ENCODE measurements at places on chromosomes 11 and 22.

GRCh38 chr11:95067841-95068219 is 1.1 kb downstream of the SRSF8 start:
- DNase-seq: no peak

- no peak for DNase-seq
These were observed 108.2 kb downstream of the BCR start for GRCh38 chr22:23288301-23289129.

GRCh38 chr11:85602526-85603213 is 24.5 kb downstream of the DLG2 start:
- DNase-seq: no peak

GRCh38 chr11:18064450-18065054 is 18.5 kb upstream of the TPH1 start:
- DNase-seq: no peak

GRCh38 chr22:49044091-49044490 is 783.6 kb downstream of the BRD1 start:
- DNase-seq: no peak

DNA sequence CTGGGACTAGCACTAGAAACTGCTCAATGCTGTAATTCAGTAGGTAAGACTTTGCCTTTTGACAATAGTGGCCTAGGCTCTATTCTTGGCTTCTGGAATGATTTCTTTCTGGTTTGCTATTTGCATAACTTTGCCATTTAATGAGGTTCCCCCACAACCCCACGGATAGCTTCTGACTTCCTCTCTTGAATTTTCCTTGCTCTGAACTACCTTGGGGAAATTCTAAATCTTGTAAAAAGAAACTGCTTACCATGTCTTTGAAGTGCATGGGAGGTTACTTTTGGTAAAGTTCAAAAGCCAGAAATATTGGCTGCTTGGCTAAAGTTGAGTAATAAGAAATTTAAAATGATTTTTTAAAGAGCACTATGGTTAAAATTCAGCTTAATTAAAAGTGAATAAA is 35.3 kb downstream of the CARD18 start:
- DNase-seq: no peak

DNA sequence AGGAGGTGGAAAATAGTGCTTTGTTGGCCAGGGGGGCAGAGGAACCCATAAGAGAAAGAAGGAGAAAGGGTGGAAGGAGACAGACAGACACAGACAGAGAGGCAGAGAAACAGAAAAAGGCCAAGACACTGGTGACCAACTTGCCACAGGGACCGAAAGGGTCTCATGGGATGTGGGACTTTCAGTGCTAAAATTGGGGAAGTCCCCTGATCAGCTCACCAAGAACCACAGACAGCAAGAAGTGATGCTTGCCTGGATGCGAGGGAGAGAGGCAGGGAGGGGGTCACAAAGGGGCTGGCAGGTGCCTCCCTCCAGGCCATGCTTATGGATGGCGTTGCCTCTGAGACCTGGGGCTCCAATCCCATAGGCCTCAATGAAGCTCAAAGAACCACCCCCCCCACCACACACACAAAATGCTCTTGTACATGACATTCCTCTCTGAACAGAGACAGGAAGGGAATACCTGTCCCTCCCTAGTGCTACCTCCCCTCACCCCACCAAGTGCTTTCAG is 413.4 kb downstream of the MN1 start:
- no peak for DNase-seq

- DNase-seq: no peak
These were observed 60.7 kb upstream of the MUC15 start for GRCh38 chr11:26632691-26633159.

DNA sequence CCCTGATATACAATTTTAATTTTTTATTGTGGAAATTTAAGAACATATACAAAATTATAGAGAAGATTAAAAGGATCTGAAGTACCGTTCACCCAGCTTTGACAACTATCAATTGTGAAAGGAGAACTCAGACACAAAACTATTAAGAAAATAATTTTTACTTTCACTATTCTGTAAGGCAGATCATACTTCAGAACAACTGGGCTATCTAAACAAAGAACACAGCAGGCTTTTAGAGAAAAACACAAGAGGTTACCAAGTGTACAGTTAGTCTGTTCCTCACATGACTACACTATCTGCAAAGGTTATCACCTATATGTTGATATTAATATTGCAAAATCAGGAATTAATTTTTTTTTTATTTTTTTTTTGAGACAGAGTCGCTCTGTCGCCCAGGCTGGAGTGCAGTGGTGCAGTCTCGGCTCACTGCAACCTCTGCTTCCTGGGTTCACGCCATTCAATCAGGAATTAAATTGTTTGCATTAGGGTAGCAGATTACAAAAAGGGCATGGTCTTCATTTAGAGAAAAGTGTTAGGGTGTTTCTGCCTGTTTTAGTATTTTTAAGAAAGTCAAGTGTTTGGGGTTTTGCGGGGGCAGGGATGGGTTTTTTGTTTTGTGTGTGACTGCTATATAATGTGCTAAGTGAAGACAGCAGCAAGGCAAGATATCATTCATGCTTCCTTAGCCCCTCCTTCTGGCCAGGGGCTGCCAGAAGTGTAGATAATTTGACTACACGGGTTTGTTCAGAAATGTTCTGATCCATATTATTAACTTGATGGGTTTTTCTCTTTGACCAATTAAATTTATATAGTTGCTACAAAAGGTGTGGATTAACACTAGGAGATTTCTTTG is 27.6 kb upstream of the SIK2 start:
- DNase-seq: no peak

DNA sequence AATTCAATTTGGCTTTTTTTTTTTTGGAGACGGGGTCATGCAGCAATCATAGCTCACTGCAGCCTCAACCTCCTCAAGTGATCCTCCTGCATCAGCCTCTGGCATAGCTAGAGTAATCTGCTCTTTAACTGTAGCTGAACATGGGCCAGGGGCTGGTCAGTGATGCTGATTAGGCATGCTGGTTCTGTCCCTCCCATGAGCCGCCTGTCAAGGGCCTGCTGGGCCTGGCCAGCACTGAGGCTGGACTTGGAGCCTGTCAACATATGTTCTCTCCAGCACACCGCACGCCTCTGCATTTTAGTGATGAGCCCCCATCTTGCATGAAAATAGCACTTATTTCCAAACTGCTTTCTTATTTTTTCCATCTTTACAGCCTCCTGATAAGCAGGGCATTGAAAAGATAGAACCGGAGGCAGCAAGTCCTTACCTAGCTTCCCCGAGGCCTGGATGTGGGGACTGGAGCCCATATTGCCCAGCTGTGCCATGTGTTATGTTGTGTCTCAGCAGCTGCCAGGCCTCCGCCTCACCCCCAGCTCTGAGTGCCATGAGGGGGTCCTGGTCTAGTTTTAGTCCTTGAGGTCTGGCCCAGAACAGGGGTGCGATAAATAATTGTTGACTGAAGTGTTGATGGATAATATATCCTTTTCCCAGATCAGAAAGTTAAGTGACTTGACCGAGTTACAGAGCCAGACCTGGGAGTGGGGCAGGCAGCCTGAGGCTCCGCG is 80.0 kb downstream of the CTTN start:
- no peak for DNase-seq

DNA sequence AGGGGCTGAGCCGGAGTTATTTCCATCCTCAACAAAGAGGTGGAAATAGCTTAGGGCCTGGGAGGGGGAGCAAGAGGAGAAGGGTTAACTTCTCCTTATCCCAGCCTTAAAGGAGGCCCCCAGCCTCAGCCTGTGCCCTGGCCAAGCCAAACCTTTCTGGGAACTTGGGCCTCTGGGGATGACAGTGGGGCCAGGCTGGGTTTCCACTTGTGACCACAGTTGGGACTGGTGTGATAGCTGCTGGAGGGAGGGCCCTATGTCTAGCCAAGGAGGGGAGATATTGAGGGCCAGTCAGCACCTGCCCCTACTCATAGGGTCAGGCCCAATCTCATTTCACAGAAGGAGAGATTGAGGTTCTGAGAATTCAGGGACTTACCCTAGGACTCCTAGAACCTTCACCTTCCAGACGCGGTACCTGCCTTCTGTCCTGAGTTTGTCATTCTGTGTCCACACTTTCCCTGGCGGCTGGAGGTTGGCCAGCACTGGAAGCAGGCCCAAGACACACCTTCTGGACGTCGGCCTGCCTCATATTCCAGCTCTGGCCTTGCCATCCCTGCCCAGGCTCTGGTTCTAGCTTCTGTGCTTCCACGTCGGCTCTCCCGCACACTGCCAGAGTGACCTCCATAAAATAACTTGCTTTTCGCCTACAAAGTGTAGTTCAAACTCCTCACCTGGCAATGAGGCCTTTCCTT is 3.1 kb downstream of the RELT start:
- no peak for DNase-seq

DNA sequence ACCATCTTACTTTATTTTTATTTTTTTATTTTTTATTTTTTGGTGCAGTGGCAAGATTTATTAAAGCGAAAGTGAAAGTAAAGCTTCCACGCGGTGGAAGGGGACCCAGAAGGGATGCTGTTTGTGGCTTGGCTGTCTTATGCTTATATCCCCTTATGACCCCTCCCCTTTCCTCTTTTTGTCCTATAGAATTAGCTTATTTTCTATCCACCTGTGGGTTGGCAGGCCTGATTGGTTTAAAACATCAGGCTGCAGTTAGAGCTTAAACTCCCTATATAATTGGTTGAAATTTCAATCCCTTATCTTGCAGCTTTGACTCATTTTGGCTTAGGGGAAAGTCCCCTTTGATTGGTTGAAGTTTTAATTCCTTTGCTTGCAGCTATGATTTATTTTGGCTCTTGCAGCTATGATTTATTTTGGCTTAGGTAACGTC is 50.5 kb downstream of the NNMT start:
- no peak for DNase-seq

GRCh38 chr22:27903805-27904473 is 15.1 kb downstream of the PITPNB start:
- no peak for DNase-seq

DNA sequence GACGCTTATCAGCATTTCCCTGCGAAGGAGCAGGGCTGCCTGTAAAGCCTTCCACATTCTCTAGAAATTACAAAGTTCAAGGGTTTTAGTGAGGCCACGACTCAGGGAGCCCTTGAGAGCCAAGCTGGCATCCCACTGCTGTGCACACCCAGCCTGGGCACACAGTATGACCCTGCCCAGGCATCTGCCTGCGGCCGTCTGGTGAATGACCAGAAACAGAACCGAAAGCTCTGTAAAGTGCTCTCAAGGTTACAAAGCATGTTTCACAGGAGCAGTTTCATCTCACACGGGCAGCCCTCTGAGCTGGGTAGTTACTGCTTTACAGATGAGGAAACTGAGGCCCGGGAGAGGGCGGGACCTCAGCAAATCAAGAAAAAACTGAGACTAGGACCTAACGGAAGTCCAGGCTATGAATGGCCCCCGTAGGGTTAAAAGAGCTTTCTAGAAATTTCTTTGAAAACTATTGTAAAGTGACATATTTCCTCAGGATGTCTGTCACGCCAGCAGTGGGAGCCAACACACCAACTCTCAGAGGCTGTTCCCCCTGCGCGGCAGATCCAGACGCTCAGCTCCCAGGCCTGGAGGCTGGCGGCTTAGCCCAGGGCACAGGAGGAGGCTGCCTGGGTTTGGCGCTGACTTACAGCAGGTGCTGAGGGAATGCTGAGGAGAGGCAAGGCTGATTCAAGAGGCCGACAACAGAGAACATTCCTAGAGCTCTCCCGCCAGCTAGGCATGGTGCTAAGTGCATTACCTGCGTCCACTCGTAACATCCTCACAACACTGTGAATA is 7.7 kb upstream of the TCF20 start:
- peak; percentile 15 for DNase-seq

DNA sequence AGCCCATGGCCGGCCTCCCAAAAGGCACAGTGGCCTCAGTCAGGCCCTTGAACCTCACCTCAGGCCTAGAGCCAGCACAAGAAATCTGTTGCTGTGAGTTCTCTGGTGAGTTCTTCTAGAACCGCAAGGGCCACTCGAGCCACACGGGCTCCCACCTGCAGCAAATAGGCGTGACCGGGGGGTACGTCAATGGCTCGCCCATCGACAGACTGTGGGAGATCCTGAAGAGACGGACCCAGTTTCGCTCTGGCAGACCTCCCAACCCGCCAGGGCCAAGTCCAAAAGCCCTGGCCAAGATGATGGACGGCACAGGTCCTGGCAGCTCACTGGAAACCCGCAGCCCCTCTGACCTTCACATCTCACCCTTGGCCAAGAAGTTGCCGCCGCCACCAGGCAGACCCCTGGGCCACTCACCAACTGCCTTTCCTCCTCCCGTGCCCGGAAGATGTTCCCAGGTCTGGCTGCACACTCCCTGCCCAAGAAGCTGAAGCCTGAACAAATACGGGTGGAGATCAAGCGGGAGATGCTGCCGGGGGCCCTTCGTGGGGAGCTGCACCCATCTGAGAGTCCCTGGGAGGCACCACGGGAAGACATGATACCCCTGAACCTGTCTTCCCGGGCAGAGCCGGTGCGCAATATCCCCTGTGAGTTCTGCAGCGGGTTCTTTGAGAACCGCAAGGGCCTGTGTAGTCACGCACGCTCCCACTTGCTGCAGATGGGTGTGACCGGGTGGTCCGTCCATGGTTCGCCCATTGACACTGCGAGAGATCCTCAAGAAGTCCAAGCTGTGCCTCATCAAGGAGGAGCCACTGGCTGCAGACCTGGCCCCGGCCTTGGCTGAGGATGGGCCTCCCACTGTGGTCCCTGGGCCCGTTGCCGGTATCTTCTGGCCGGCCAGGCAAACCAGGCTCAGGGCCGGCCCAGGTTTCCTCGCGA is 544.2 kb upstream of the CCDC179 start:
- DNase-seq: no peak

GRCh38 chr11:70402685-70403084 is 4.4 kb downstream of the CTTN start:
- no peak for DNase-seq

DNA sequence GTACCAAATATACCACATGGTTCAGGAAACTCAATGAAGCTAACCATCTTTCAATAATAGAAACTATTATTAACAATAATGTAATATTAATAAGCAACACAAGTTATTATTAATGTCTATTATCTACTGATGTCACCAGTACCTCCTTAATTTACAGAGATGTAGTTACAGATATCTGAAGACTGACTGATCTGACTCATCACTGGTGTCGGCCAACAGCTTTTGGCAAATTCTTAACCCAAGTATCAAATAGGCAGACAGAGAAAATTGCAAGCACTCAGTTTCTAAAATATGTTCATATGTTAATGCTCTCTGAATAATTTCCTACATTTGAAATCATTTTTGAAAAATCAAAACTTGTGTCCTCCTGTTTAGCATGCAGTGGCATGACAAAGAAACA is 100.4 kb upstream of the DDI1 start:
- DNase-seq: no peak

DNA sequence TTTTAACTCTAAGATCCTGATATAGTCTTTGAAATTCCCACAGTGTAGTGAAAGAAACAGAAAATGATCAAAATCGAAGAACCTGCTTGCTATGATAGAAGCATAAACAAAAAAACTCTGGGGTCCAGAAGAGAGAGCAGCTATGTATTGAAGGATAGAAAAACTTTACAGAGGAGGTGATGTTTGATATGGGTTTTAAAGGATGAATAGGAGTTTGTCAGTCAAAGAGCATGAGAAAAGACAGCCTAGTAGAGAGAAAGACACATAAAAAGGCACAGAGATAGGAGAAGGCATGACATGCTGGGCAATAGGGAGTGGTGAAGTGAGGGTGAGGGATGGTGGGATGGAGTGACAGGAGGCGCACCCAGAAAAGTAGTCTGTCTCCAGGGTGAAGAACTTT is 168.0 kb downstream of the INSC start:
- DNase-seq: no peak

GRCh38 chr11:92709329-92709728 is 260.1 kb upstream of the MTNR1B start:
- no peak for DNase-seq

- no peak for DNase-seq
These were observed 104.2 kb downstream of the SCN3B start for GRCh38 chr11:123549926-123550917.

GRCh38 chr11:57776577-57777210 is 15.1 kb downstream of the CTNND1 start:
- DNase-seq: no peak
